ENCODE measurements at places on chromosomes 5 and 9.

DNA sequence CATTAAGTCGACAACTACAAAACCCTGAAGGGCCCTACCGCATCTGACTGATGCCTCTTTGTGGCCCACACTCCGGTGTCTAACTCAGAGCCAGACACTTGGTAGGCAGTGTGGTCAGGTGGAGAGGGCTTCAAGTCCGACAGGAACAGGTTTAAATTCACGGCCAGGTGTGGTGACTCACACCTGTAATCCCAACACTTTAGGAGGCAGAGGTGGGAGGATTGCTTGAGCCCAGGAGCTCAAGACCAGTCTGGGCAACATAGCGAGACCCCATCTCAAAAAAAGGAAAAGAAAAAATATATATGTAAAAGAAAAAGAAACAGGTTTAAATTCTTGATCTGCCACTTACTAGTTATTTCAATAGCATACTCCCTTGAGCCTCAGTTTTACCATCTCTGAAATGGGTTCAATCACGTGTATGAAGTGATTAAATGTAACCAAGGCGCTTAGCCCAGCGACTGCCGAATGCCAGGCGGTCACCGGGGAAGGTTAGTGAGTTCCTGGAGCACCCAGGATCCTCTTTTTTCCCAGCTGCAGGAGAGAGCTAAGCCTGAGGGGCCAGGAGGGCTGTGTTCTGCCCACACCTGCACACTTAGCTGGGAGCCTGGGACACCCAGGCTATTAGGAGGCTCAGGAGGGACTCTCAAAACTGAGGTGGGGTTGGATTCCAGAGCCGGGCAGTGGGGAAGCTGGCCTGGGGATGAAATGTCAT is 943 bp downstream of the CLTB start:
- peak; percentile 52 for DNase-seq

DNA sequence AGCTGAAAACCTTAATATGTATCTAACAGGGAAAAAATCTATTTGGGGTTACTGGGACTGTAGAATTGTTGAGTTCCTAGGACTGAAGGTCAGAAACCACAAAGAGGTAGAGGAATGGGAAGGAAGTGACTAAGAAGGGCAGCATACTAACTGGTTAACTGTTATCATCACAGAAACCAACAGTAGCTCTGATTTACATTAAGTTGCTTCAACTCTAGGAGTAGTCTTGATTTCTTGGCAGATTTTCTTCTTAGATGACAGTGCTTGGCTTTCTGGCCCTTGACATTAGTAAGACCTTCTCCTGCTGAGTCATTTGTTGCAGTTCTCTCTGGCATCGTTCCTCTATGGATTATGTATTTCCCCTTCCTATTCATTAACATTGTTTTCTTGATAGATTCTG is 116.1 kb upstream of the RASA1 start:
- peak; percentile 82 for DNase-seq

DNA sequence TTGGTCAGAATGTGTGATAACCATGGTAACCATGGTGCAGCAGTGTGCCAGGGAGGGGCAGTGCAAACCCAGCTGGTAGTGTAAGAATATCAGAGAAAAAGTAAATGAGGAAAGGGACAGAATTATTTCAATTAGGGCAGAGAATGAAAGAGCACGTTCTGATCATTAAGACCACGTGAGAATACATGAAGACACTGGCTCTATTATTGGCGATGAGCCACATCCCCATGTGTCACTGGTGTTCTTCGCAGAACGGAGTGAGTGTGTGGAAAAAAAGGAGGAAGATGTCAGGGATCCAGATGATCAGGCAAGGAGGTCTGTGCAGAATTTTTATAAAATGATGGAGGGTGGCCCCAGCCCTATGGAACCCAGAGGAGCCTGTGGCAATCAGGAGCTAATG is 315.5 kb downstream of the SEMA5A start:
- no peak for DNase-seq

DNA sequence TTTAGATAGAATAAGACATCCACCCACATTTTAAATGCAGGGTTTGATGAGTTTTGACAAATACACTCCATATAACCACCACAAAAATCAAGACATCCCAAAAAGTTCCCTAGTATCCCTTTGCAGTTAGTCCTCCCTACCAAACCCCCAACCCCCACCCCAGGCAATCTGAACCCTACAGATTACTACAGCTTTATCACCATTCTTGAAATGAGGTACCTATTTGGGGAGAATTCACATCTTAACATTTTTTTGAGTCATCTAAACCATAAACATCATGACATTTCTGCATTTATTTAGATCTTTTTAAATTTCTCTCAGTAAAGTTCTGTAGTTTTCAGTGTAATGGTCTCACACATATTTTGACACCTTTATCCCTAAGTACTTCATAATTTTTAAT is 53.9 kb downstream of the PTBP3 start:
- DNase-seq: no peak

DNA sequence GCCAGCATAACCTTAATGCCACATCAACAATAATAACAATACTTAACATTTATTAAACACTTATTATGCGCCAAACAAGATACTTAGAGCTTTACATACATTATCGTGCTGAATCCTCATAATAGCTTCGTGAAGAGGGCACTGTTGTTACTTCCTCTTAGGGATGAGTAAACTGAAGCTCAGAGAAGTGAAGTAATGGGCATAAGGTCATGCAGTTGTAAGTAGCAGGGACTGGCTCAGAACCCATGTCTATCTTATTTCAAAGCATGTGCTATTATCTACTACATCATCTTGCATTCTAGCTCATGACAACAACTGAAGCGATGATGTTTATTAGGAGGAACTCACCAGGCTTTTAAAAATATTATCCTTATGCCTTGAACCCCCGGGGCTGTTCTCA is 34.9 kb upstream of the PPP3R2 start:
- DNase-seq: no peak

- no peak for DNase-seq
Measured at GRCh38 chr9:89629081-89629976, 24.5 kb downstream of the GADD45G start.

DNA sequence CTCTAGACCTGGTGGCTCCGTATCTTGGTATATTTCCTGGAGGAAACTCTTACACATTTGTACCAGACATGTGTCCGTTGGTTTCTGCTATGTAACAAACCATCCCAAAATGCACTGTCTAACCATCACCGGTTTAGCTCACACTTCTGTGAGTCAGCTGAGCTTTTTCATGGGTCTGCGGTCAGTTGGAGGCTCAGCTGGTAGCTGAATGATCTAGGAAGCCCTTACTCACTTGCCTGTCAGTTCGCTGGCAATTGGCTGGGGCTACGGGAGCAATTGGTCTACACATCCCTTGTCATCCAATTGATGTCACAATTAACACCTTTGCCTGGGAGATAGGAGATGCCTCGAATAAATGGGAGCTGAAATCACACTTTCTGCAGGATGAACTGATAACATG is 11.6 kb upstream of the WHRN start:
- DNase-seq: peak; percentile 51

DNA sequence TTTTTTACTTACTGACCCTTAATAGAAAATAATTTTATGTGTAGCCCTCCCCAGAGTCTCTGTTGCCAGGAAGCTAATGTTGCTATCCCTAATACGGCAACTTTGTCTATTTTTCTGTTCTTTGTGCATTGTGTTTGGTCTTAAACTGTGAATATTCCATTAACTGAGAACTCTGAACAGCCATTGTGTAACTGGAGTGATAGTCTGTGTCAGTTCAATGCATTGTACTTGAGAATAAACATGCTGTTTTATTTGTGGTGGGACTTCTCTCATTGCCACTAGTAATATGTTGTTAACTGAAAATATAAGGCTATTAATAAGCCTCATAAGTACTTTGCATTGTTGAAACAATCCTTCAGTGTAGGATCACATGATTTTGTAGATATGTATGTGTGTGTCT is 278.3 kb upstream of the DMRT1 start:
- DNase-seq: no peak

GRCh38 chr9:69136185-69136584 is 37.9 kb upstream of the TJP2 start:
- no peak for DNase-seq

DNA sequence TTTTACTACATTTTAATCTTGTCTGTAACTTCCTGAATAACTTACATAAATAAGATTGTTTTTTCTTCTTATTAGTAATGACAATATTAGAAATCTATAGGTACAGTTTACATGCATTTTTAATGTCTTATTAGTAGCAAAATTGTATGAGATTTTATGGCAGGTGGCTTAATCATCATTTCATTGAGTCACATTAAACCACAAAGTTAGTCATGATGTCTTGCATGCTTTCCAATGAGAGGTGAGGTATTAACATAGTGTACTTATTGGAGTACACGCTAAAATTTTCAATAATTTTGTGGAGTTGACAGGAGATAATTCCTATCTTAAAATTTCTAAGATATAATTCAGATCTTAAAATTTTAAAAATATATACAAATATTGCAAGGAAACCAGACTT is 989.6 kb upstream of the ARRDC3 start:
- DNase-seq: peak; percentile 55

DNA sequence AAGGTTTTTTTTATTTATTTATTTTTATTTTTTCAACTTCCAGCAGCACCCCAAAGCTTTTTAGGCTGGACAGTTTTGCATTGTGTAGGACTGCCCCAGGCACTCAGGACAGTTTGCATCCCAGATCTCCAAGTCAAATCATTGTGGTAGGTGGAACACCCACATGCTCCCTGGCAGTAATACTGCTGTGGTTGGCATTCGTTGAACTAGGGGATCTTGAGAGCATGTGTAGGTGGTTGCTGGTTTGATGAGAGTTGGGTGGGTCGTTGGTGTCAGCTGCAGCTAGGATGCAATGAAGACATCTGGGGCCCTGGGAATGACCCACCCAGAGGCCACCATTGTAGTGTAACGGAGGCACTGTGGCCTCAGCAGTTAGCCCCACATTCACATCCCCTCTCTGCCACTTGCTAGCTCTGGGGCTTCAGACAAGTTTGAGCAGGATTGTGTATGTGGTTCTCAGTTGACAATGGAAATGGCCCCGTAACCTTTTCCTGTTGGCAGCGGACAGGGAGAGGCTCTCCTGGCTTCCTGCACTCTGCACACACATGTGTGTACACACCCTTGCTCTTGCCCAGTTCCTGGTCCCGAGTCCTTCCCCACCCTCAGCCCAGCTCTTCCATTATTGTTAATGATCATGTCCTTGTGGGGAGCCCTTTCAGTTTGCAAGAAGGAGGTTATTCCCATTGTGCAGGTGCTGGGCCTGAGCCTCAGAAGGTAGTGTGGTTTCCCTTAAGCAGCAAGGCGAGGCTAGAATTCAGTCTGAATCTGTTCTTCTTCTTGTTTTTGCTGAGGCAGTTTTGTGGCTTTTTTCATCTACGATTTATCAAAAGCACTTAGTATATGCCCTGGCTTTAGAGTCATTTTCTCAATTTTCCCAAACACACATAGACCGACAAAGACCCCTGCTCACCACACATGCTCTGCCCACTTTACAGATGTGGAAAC is 46.5 kb downstream of the PPARGC1B start:
- DNase-seq: peak; percentile 56

- DNase-seq: no peak
Measured at GRCh38 chr5:99035942-99036341, 107.1 kb upstream of the CHD1 start.

- DNase-seq: no peak
Measured at GRCh38 chr5:33439905-33440481, 772 bp upstream of the TARS1 start.

GRCh38 chr5:561408-561807 is 37.2 kb upstream of the SLC9A3 start:
- DNase-seq: no peak

- no peak for DNase-seq
Measured at GRCh38 chr5:29462241-29462640, 1731.2 kb upstream of the CDH6 start.

- peak; percentile 23 for DNase-seq
Measured at GRCh38 chr9:108780942-108781734, 74.6 kb downstream of the ACTL7B start.

GRCh38 chr9:130501639-130502038 is 56.9 kb downstream of the ASS1 start:
- DNase-seq: no peak

DNA sequence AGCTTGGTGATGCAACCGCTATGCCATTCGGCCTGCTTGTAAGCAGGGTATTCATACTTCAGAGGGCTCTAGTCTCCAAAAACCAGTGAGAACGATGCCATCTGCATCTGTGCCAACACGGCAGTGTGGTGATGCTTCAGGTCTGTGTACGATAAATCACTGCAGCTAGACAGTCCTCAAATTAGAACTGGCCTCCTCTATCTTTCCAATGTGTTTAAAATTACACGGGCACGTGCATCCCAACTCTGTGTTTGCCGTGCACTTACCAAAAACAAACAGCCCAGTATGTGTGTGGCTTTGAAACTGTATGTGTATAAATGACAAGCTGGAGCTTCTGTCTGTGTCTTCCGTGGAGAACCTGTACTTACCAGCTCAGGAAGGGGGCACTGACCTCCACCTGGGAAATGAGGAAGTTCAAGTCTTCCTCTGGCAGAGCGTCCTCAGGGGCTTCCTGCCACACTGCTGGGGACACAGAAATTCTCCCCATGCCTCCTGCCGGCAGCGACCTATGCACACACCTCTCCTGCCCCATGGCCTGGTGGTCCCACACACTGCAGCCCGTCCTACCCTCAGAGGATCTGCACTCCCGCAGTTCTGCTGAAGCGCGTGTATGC is 12.3 kb downstream of the MED10 start:
- no peak for DNase-seq

GRCh38 chr5:43874772-43875171 is 271.8 kb downstream of the NNT start:
- DNase-seq: no peak

DNA sequence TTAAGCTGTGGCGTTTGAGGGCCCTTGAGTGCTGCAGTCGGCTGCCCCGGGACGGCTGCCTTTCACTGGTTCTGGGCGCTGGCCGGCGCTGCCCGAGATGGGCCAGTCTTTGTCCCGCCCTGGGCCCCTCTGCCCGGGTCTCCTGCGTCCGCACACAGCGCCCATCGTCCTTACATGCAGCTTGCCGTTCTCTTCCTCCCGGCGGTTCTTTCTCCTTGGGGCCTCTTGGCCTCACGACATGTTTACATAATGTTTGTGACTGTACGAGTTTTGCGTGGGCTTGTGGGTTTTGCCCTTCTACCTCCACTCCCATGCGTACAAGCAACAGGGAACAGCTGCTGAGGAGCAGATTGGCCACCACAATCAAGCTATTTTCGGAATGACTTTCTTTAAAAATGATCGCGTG is 618 bp downstream of the TNPO1 start:
- peak; percentile 55 for DNase-seq

GRCh38 chr9:17824616-17825264 is 245.9 kb downstream of the SH3GL2 start:
- DNase-seq: no peak

All from MCF 10A (cell line).